ENCODE measurements at places on chromosomes 7 and 10. TPM values are rescaled to one million over a fixed set of nuclear protein-coding genes. Genes with fewer than 3 reads are reported as not detected.

DNA sequence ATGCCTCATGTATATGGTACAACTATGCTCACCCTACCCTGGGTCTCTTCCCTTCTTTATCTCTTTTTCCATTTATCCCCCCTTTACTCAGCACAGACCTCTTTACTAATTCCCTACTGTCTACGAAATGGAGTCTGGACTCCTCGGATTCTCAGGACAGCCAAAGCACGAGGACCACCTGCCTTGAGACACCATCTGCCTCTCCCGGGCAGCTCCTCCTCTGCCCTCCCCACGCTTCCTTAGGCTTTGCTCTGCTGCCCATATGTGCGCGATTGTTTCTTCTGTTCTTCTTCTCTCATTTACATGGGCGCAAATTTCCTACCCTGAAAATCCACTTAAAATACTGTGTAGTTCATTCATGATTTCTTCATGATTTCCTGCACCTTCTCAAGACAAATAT, 62.7 kb upstream of the STK17A start:
- DNase-seq = no peak

DNA sequence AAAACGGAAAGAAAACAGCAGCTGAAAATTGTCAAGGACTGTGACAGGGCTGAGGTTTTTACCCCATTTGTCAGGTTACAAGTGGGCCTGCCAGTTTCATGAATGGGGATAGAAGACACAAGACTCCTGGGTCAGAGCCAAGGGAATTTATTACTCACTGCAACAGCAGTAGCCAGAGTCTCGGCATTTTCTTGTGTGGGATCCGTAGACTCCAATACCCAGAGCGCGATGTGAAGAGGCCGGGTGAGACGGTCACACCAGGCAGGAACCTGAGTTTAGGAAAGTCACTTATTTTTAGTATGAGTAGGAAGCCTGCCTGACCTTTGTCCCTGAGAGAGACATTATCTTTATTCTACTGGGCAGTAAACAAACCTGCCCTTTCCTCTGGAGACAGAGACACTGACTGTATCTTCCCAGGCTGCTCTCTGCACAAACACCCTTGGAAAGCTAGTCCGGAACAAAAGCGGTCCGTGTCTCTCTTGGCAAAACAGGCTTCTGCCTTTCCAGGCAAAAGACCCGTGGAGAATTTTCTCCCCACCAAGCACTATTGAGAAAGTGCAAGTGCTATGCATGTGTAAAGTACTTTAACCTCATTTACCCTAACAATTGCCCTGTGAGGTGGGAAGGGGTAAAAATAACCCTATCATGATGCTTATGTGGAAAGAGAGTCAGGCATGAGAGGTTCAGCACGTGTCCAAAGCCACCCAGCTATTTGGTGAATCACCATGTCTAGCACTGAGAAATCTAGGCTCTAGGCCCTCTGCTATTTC, 58.4 kb downstream of the JCAD start:
- DNase-seq = no peak

DNA sequence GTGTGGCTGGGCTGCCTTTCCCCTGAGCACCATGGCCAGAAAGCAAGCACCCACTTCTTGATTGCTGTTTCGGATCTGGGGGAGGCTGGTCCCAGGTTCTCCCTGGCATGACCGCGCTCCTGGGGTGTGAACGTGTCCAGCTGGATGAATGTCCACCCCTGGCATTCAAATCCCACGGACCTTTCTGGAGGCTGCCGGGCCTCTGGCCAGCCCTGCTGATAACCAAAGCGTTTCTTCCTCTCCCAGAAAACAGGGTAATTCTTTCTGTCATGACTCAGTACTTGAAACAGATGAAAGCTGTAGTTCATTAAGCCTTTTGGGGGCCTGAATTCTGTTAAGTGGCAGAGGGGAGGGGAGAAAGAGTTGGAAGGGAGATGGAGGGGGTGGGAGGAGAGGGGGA, 73.1 kb upstream of the SAMD8 start:
- DNase-seq = no peak

GRCh38 chr7:87580636-87581035, 20.0 kb downstream of the ABCB1 start:
- no peak for DNase-seq

DNA sequence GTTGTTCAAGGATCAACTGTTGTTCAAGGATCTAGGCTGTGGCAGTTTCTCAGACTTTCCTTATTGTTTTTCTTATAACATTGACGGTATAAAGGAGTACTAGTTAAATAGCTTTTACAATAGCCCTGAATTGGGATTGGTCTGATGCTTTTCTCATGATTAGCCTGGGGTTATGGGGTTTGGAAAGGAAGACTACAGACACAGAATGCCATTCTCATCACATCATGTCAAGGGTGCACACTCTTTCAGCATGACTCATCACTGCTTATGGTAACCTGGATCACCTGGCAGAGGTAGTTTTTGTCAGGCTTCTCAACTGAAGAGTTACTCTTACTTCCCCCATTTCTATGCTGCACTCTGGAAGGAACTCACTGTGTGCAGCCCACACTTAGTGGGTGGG, 194.2 kb upstream of the NPSR1 start:
- no peak for DNase-seq

- DNase-seq = no peak
Observed at GRCh38 chr7:37920305-37920848, at the start of gene EPDR1. Gene EPDR1, plus strand, starts transcription at chr7:37920640. Its CDS starts 300 bp downstream, at chr7:37920940.

GRCh38 chr10:114653926-114654325, 4.1 kb downstream of the ABLIM1 start:
- no peak for DNase-seq

DNA sequence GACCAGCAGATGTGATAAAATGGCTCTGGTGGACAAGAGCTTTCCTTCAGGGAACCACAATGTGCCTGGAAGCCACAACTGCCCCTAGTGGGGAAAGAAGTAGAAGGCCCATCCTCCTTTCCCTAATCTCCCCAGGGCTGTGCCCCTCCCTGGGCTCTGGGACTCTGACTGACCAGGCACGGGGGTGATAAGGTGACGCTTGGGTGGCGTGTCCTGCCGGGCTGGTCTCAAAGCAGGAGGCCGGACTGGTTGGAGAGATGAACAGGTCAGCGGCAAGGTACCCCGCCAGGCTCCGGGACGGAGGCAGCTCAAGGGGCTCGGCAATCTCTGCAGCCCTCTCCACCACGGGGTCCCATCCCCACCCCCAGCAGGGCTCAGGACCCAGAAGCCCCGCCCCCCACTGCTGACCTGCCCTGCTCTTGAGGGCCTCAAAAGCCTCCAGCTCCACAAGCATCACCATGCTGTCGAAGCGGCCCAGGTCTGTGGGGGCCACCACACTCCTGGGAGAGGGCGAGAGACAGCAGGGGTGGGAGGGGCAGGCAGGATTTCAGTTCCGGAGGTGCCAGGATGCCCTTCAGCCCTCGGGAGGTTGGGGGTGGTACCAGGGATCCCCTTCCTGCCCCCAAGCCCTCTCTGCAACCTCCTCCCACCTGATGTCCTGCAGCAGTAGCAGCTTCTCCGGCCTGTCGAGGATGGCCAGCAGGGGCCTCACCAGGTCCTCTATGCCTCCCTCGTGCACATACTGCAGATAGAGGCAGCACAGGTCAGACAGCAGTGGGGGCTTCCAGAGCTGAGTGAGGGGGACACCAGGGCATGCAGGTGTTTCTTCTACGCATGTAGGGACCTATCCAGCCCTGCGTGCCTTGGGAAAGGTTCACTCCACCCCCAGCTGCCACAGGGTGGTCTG, 12.2 kb downstream of the LZTS2 start:
- DNase-seq = no peak

GRCh38 chr10:16902606-16903005, 85.4 kb upstream of the RSU1 start:
- no peak for DNase-seq

GRCh38 chr10:71677261-71677660, 42.3 kb downstream of the C10orf105 start:
- no peak for DNase-seq

DNA sequence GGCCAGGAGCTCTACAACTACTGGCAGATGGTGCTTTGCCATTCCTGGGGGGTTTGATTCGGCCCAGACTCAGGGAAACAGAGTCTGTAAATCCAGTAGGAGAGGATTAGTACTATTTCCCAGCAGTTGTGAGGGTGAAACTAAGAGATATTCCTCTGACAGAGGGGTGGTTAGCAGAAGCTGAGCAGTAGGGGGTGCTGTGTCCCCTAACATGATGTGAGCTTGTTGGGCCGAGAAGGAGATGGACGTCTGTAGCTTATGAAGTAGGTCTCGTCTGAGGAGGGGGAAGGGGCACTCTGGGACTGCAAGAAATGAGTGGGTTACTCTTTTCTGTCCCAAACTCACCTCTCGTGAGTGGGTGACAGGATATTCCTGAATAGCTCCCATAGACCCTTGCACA, 179.2 kb upstream of the MBL2 start:
- no peak for DNase-seq

- DNase-seq = no peak
Observed at GRCh38 chr7:132355048-132355447, 221.2 kb downstream of the PLXNA4 start.

Gene AGR3
- 32.1 TPM for total RNA-seq

Gene RAB19
- 2.3 TPM for total RNA-seq

Gene ACBD7
- total RNA-seq = 1.0 TPM

Gene POLR3A
- 10.1 TPM for total RNA-seq

Gene GSTO1
- 81.6 TPM for total RNA-seq

Gene HELLS
- total RNA-seq = 9.8 TPM

Gene ACTL6B
- total RNA-seq = not detected

Gene BLNK
- total RNA-seq = 13.4 TPM

Gene TMEM243
- total RNA-seq = 50.8 TPM

Gene NEUROD6
- total RNA-seq = not detected

Gene FAM13C
- total RNA-seq = 13.9 TPM

All from breast epithelium (tissue), 4 donors.